GM23338 (cell line): ENCODE measurements at places on chromosomes 4 and X. TPM values are rescaled to one million over a fixed set of nuclear protein-coding genes. Genes with fewer than 3 reads are reported as not detected.

GRCh38 chrX:155112171-155112570 is 40.9 kb downstream of the BRCC3 start:
- no peak overlapping the region for H3K27ac ChIP-seq
- H3K4me3 ChIP-seq, result no peak overlapping the region
- DNase-seq, result no peak
- no peaks in the 10 kb centered on the region for H3K4me1 ChIP-seq

GRCh38 chr4:86032476-86033022 is 327.3 kb downstream of the MAPK10 start:
- H3K27ac ChIP-seq, result no peak overlapping the region
- H3K4me1 ChIP-seq, result peaks cover 7% of the 10 kb centered on the region; the same call in 1 of the 2 replicates
- H3K27me3 ChIP-seq, result no peaks in the 10 kb centered on the region
- DNase-seq, result no peak
- H3K36me3 ChIP-seq, result no peaks in the 10 kb centered on the region

GRCh38 chr4:105683038-105683437 is 25.5 kb downstream of the INTS12 start:
- H3K27me3 ChIP-seq, result no peaks in the 10 kb centered on the region
- H3K27ac ChIP-seq, result no peak overlapping the region
- no peaks in the 10 kb centered on the region for H3K36me3 ChIP-seq
- no peak for DNase-seq
- no peaks in the 10 kb centered on the region for H3K4me1 ChIP-seq
- H3K4me3 ChIP-seq, result no peak overlapping the region

Gene TNMD
- polyA plus RNA-seq, result 4.8 and 4.9 TPM in 2 replicates

GRCh38 chr4:175999944-176000343 is 65.7 kb upstream of the WDR17 start:
- peak; percentile 12 for DNase-seq
- H3K36me3 ChIP-seq, result no peaks in the 10 kb centered on the region
- H3K4me3 ChIP-seq, result no peak overlapping the region
